Temporal lobe (tissue), 4 donors: ENCODE measurements at places on chromosomes 6 and 20. TPM values are rescaled to one million over a fixed set of nuclear protein-coding genes. Genes with fewer than 3 reads are reported as not detected.

The THEMIS gene
- total RNA-seq = 0.25 TPM

The SPATS1 gene
- total RNA-seq = not detected

The GPSM3 gene
- total RNA-seq = 0.49 TPM

The CLPSL1 gene
- not detected for total RNA-seq

The ENPP1 gene
- total RNA-seq = 0.74 TPM

The MRPS10 gene
- 31.7 TPM for total RNA-seq

The BRD2 gene
- total RNA-seq = 68.6 TPM

The NINL gene
- 15.5 TPM for total RNA-seq

The CLDN20 gene
- not detected for total RNA-seq

The HLA-DOB gene
- not detected for total RNA-seq
